ENCODE measurements at places on chromosomes 12 and 14.

DNA sequence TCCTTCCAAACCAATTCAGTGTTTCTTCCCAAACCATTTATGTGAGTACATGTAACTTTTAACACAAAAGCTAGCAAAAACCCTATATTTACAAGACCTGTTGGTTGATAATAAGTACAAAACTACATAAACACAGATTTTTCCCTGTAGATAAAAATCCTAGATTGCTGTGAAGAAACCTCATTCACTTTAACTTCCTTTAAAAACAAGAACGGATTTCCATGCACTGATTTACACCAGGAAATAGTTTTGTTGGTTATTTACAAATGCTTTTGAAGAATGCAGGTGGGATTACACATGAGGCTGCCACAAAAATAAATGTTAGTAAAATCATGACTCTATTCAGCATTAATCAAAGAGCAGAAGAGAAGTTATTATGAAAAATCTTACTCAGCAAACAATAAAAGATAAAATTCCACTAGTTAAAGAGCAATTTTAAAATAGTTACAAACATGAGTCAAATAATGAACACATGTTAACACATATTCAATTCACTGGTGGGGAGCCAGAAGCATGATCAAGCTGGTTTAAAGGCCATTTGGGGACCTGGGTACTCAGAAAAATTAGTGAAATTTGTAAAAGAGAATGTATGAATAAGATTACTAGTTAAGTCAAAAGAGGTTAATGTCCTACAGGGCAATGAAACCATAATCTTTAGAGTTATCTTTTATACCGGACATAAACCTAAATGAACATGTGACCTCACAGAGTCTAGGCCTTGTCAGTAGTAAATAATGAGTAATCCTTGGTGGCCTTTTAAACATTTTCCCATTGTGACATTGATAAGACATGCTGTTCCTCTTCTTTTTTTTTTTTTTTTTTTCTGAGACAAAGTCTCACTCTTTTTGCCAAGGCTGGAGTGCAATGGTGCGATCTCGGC lies 79.9 kb downstream of the PHLDA1 start:
- no peak for DNase-seq

DNA sequence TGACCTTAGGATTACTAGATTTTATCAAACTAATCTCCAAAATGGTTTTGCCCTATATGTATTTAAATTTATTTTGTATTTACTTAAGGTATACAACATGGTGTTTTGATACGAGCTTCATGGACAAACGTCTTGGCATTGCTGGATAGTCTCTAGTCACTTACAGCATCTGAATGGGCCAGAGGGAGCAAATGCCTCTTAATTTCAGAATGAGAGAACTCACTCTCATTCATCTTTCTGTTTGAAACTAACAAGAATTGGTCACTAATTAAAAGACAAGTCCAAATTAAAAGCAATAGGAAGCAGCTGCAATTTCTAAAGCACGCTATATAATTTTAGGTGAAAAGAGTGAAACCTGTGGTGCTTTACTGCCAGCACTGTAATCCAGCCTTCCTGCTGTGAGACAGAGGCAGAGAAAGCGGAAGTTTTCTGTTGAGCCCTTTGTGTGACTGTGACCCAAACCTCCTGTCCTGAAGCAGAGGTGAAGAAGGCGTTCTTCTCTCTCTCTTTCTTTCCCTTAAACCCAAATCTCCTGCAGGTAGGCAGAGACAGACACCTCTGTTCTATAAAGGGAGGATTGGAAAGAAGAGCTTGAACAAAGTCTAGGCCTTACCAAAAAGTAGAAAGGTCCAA lies 184.6 kb upstream of the NAV3 start:
- DNase-seq: no peak

DNA sequence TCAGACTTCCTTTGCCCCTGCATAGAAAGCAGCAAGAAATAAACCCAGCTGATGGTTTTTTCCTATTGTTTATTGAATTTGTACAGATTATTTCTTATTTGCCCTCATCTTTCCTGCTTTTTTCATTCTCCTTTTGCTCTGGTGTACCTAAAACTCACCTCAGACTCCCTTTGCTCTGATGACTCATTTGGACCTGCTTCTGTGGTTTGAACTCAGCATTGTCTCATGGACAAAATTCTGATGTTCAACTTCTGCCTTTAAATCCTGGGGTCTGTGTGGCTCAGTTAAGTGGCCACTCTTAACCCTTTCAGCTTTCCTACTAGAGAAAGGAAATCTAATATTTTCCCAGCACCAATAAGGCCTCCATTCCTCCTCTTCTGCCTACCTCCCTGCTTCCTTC lies 3.5 kb upstream of the SENP1 start:
- no peak for DNase-seq

DNA sequence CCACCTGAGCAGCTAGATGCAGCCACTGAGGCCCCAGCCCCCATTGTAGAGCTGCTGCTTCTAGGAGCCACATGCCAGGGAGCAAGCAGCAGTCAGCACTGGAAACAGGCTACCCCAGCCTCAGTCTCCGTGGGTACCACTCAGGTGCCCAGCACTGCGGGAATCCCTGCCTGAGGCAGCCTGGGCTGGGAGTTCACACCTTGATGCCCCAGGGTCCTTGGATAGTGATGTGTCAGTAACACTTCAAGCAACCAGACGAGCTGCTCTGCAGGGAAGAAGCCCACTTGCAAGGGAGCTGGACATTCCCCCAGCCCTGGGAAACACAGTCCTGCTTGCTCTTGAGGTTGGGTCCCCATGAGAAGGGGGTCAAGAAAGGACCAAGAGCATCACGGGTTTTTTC lies 90.7 kb downstream of the ZFP36L1 start:
- no peak for DNase-seq

DNA sequence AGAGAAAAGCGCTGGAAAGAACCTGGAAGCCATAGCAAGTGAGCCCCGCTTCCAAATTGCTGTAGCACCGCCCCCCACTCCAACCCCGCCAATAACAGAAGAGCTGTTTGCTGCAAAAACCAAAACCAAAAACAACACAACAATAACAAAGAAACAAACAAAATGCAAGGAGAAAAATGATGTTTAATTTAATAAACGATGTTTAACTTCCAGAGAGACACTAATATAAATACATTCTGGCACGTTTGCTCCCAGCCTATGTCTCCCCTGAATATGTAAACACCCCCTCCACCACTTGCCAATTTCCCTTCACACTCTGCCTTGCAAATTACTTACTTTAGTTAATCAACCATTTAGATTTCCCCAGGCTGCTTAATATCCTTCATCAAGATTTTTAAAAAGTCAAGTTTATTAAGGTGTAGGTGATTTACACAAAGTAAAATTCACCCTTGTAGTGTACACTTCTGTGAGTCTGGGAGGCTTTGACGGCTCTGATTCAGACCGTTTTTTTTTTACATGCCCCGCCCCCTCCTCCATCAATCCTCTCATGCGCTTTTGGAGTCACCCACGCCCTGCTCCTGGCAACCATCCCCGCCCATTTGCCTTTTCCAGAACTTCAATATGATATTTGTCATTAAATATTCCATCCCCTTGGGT lies 482 bp upstream of the IFI27L2 start:
- no peak for DNase-seq

DNA sequence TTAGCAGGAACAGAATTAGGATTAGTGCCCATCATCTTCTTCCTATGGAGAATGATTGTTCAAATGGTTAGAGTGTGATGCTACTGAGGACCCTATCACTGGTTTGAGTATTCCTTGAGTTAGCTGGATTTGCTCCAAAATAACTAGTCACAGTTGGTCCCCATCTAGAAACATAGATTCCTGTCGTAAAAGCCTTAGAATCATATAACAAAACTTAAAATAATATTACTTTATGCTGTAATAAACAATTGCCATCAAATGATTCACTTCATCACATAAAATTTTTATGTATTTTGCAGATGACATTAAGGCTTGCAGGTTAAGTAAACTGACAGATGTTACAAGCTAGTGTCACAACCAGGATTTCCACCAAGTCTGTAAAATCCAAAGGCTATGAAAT lies 209.8 kb downstream of the CCER1 start:
- no peak for DNase-seq

DNA sequence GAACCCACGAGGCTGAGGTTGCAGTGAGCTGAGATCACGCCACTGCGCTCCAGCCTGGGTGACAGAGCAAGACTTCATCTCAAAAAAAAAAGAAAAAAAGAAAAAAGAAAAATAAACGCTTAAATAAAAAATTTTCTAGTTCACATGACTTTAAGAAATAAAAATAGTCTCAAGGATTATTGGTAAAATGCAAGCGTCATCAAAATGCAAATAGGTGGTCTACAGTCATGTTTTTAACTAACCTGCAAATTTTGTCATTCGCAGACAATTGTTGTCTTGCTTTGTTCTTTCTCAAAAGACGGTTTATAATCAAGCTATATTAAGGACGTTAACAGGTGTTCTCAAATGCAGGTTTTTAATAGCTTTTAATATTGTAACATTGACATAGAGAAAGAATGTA lies 22.4 kb downstream of the TXNRD1 start:
- DNase-seq: no peak

DNA sequence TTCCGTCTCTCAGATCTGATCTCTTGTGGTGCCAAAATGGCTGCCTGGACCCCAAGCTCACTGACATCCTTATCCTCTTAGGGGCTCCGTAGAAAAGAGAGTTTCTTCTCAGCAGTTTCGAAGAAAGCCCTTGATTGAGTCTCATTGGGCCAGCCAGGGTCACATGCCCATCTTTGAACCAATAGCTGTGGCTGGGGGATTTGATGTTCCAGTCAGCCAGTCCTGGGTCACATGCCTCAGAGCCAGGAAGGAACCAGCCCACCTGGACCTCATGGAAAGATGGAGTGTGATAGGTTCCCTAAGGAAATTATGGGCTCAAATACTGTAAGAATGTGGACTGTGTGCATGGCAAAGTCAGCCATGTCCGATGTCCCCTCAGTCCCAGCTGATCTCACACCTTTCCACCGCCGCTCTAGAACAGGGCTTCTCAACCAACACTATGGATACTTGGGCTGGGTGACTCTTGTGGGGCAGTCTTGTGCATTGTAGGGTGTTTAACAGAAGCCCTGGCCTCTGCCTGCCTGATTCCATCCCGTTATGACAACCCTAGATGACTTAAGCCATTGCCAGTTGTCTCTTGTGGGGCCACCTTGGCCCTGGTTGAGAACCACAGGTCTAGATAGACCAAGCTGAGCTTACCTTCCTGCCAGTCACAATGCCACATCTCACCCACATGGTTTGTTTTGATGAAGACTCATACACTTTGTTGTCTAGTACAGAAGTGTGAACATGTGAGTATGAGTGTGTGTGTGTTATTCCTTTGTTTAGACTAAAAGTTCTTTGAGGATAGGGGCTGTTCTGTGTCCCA lies 163.9 kb downstream of the ADGRD1 start:
- no peak for DNase-seq

GRCh38 chr12:103431950-103432349 lies 63.8 kb downstream of the C12orf42 start:
- no peak for DNase-seq

GRCh38 chr14:38718519-38718918 lies 384.5 kb downstream of the SEC23A start:
- DNase-seq: no peak

DNA sequence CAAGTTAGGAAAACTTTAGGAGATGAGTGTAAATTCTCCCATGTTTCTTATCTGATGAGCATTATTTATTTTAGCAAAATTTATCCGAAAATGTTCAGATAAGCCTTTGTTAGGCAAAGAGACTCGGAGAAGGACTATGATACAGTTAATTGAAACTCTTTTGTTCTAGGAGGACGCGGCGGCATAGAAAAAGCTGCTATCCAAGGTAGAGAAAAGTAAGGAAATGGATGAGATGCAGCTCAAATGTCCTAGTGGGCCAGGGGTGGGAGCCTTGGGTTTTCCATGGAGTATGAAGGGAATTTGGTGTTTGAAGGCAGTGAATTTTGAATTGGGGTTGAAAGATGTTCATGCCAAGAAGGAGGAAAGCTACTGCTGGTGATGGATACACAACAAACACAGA lies 1504.5 kb downstream of the AACS start:
- no peak for DNase-seq

DNA sequence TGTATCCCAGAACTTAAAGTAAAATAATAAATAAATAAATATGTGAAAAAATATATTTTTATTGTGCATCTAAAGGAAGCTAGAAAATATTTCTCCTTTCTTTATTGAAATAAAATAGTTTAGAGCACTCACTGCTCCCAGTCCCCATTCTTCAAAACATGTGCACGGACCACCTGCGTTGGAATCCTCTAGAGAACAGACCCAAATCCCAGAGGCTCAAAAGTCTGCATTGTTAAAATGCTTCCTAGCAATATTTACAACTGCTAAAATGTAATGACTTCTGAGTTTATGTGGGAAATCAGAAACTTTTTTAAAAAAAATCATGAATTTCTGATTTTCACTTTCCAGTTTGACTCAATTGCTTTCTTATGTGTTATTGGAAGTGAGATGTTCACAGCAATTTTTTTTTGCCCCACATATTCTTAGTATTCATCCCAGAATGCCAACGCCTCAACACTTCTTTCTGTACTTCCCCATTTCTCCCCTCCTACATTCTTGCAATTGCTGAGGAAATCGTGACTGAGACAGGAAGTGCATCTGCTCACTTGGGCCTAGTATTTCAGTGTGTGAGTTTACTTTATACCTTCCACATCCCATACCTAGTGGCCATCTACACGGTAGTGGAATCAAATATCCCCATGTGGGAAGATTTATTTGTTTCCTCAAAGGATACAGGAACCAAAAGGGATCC lies 116.0 kb upstream of the FLRT2 start:
- DNase-seq: no peak

DNA sequence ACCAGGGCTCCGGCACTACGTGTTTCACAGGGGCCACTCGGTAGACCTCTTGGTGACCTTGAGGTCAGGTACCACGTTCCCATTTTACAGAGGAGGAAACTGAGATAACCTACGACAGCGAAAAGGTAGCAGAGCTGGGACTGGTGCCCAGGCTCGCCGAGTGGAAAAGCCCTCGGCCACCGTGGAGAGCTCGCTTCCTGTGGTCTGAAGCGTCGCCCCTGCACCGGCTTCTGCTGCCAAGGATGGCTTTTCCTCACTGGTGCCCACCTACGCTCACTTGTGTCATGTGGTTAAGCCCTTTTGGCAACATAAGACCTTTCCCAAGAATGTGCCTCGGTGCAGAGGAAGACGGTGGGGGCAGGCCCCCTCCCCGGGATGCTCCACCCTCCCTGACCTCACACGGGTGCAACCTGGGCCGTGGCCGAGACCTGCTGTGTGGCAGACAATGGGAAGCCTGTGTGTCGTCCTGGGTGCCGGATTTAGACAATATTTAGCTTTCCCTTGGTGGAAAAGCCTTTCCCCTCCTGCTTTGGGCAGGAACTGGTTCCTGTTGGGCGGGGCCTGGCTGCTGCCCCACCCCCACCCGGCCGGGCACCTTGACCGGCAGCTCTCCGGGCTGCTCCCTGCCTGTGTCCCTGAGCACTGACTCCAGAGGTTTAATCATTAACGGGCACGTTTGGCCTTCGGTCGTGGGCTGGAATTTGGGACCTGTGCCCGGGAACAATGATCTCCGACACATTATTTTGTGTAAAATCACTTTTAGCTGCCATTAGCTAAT lies 32.4 kb upstream of the PPP1R13B start:
- DNase-seq: peak; percentile 75
